ENCODE measurements at places on chromosomes 1 and 21.

GRCh38 chr1:10338611-10339010 is 60.3 kb upstream of the PGD start:
- no peak for DNase-seq

DNA sequence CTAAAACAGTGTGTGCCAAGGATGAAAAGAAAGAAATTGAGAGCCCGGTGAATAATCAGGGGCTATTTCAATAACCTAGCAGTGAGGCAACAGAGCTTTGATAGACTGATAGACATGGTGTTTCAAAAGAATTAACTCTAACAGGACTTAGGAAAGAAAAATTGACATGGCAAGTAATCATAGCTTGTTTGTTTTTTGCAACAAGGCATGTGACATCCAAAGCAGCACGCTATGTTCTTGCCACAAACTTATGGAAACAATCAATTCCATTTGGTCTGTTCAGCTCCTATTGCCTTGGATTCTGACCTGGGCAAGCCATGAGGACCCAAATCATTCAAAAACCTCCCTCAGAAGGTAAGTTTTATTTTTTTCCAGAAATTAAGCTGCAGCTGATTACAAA is 608.5 kb downstream of the SMYD3 start:
- no peak for DNase-seq

- DNase-seq, result no peak
These were observed 173.6 kb downstream of the ZP4 start for GRCh38 chr1:237717106-237717505.

DNA sequence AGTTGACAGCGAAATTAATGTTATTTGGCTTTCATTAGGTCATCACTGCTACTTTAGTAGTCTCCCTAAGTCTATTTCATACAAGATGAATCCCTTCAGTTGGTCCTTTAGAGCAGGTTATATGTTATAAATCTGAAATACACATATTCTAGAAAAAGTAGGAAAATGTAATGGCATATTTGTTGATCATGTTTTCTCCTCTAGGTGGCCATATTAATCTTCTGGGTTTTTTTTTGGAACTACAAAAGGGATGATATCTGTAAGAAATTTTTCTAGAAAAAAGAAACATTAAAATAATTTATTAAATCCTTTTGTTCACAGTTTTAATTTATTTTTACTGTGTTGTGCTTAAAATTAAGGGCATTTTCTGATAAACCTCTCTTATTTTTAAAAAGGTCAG is 87.9 kb downstream of the SYT14 start:
- no peak for DNase-seq

- DNase-seq, result peak; percentile 11
These were observed 110.4 kb downstream of the SYT2 start for GRCh38 chr1:202599669-202600431.

DNA sequence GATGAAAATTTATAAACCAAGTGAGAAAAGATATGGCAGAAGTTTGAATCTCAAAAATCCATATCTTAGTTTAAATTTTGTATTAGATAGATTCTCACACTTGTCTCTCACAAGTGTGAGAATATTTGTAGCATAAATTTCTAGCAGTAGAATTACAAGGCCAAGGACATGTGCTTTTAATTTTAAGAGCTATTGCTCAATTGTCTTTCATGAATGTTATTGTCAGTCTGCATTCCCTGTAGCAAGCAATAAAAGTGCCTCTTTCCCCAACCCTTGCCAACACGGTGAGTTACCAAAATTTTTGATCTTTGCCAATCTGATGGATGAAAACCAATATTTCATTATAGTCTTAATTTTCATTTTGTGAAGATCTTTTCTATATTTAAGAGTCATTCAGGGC is 64.0 kb downstream of the CTH start:
- DNase-seq, result no peak

DNA sequence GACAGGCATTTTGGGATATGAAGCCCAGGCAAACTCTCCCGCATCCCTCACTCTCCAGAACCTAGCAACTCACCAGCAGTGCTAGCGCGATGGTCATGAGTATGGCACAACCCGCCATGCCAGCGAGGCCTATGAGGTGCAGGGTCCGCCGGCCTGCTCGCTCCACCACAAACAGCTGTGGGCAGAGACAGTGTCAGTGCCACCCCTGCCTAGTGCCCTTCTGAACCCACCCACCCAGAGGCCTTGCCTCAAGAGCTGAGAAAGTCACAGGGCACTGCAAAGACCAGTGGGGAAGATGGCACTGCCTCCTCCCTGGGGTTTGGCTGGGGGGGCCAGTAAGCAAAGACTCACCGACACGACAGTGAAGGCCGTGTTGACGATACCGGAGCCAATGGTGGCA is 29.8 kb downstream of the SLC2A1 start:
- no peak for DNase-seq

GRCh38 chr1:95236784-95237575 is 3.0 kb downstream of the RWDD3 start:
- DNase-seq, result no peak

- no peak for DNase-seq
These were observed 27.6 kb upstream of the MAP3K7CL start for GRCh38 chr21:29102791-29103257.

GRCh38 chr1:92079441-92079840 is 704 bp upstream of the BTBD8 start:
- no peak for DNase-seq

DNA sequence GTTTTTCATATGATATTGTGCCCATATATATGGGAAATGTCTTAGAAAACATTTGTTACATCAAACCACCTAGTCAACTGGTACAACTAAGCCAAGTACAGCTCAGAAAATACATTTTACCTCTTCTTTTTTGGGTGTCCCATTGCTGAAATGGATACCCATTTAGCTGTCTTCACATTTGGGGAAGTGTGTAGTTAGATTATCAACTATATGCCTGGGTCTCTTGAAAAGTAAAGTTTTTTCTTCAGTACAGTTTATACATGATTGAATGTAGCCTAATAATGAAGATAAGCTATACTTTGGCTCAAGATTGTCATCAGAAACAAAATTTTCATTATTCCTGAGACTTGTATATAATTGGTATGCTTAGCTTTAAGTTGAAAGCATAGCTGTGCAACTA is 2.0 kb downstream of the AGO3 start:
- no peak for DNase-seq

- no peak for DNase-seq
These were observed 48.5 kb upstream of the B3GALT5 start for GRCh38 chr21:39564200-39564599.

DNA sequence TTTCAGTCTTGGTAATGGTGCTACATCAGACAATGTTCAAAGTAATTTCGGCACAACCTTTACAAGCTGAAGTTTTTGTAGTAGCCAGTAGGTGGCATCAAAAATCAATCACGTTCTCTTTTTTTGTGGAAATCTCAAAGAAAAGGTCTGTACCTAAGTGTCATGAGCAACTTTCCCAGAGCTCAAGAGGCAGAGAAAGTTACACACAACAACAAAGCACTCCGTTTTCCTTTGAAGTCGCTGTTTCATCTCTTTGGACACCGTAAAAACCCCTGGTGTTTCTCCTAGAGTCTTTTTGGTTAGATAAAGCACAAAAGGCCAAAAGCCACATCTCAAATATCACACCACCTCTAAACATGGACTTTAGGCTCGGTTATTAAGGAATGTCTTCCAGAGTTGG is 131.6 kb downstream of the LHX8 start:
- DNase-seq, result no peak

DNA sequence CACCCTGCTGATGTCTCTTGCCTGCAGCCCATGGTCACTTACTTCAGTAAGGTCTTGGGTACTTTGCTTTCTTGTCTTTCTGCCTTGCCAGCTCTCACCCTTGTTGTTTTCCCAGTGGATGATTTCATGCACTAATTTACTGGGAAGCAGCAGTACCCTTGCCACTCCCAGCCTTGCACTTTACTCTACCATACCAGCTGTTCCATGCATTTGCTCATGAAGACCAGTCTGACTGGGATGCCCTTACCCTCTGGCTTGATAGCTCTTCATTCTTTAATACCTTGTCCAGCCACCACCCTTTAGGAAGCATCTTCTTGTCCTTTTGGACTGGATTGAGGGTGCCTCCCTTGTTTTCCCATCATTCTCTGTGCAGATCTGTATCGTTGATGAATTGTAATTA is 28.3 kb downstream of the CDC14A start:
- no peak for DNase-seq

- no peak for DNase-seq
These were observed 19.7 kb upstream of the DYNLT5 start for GRCh38 chr1:66732407-66733166.

DNA sequence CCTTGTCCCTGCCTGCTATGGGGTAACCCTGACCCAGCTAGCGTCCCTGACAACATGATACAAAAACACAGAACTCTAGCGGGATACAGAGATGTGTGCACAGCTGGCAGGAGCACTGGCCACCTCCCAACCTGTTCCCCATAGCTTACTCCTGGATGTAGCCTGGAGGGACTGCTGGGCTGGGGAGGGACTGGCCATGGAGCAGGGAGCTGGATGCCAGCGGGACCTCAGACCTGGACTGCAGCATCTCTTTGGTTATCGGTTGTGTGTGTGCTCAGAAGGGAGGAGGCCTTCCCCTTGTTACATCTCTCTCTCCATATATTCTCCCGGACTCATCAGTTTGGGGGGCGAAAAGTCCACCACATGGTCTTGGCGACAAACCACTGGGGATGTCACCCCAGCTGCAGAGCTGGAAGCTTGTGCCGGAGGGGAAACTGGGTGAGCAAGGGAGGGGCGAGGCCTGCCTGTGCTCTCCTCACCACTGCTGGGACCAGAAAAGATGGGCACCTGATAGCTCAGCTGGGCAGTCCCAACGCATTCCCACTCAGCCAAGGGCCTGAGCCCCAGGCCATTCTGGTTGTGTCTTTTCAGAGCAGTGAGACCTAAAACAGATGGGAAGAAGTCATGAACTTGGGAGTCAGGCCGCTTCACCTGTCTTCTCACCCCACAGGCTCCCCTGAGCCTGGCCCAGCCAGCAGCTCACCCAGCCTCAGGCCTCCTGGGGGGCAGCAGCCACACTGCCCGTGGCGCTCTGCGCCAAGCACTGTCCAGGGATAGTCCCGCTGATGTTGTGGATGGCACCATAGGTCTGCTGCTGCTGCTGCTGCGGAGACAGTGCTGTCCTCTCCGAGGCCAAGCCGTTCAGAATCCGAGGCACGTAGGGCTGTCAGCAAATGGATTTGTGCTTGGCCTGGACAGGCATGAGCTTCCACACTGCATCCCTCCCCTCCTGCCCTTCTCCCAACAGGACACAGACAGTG is 35.6 kb downstream of the TMEM63A start:
- no peak for DNase-seq

DNA sequence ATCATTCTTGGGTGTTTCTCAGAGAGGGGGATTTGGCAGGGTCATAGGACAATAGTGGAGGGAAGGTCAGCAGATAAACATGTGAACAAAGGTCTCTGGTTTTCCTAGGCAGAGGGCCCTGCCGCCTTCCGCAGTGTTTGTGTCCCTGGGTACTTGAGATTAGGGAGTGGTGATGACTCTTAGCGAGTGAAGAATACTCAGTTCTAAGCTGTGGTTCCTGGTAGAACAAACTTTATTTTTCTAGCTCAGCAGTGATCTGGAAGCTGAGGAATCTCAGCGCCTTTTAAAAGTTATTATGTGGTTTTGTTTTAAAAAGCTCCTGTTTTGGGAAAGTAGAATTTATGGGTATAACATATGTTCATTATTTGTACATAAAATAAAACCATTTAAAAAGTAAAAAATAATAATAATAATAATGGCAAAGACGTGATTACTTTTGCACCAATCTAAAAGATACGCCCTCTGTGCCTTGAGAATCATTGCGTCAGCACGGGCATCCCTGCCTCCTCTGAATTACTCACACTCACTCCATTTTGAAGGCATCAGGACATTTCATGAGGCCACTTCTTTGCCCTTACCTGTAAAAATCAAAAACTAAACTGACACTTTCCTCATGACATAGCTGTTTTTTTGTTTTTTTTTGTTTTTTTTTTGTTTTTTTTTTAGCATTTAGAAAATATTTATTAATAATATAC is 29.7 kb upstream of the TNFRSF1B start:
- DNase-seq, result no peak

DNA sequence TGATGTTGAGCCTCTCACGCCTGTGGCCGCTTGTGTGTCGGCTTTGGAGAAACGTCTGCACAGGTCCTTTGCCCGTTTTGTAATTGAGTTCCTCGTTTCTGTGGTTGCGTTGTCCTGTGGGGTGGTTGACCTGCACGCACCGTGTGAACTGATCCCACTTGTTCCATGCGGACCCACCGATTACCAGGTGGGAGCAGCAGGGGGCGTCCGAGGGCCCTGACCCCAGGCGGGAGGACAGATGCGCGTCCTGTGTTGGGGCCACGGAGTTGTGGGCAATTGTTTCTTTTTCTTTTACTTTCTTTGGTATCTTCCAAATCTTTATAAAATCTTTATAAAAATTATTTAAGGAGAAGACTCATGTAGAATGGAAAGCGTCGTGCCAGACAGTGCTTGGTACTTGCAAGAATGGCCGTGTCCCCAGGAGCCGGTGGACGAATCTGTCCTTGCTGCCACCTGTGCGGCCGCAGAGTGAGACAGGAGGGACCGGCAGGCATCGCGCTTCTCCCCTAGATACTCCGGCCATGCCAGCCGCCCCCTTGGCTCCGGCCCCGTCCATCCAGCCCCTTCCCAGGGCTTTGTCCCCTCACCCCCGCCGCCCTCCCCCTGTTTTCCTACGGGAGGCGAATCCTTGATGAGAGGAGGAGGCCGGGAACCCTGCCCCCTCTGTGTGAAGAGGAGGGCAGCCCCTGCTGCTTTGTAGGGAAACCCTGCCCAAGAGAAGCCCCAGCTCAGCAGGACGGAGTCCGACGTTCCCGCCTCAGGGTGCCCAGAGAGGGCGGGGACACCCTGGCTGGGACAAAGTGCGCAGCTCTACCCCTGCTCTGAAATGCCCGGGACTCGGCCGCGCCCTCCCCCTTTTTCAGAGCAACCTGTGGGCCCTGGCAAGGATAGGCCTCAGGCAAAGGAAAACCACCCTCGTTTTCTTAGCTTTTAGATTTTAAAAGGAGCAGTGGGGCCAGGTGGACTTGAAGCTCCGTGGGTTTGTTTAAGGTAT is 41.7 kb downstream of the PRKCZ start:
- peak; percentile 64 for DNase-seq

GRCh38 chr21:36605426-36605825 is 93.5 kb upstream of the SIM2 start:
- no peak for DNase-seq

DNA sequence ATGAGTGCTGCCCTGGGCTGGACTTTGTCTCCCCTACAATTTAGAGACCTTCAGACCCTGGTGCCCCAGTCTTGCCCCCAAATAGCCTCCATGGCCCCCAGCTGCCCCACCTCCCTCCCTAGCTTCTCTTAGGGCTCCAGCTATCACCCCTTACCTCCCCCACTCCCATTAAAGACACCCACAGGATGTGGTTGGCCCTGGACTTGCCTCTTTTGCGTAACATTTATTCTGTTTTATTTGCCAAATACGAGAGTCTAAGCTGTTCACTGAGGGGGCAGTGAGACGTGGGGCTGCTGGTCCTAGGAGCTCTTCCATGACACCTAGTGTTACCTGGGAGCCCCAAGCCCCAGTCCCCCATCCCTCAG is 4.5 kb downstream of the ZC3H12A start:
- DNase-seq, result peak; percentile 49
